ACHN (cell line): ENCODE measurements at places on chromosomes 16 and 17.

DNA sequence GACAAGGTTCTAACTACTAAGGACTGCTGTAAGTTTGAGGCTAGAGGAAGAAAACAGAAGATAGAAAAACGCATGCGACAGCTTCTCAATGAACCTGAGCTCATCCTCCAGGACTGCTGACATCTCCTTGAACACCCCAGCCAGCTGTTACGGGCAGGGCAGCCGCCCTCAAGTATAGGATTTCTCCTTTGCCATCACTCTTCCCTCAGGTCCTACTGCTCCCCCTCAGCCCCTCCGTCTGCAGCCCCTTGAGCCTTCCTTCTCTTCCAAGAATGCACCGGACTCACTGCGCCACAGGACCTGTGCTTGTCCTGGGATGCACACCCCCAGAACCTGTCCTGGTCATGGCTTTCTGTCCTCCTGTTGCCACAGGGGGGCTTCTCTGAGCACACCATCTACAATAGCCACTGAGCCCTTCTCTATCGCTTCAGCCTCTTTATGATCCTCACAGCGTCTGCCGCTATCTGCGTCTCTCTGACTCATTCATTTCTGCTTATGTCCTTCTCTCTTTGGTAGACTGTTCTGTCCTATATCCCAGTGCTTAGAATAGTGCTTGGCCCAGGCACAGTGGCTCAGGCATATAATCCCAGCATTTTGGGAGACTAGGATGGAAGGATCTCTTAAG, 15.7 kb upstream of the XYLT2 start:
- no peak for DNase-seq

DNA sequence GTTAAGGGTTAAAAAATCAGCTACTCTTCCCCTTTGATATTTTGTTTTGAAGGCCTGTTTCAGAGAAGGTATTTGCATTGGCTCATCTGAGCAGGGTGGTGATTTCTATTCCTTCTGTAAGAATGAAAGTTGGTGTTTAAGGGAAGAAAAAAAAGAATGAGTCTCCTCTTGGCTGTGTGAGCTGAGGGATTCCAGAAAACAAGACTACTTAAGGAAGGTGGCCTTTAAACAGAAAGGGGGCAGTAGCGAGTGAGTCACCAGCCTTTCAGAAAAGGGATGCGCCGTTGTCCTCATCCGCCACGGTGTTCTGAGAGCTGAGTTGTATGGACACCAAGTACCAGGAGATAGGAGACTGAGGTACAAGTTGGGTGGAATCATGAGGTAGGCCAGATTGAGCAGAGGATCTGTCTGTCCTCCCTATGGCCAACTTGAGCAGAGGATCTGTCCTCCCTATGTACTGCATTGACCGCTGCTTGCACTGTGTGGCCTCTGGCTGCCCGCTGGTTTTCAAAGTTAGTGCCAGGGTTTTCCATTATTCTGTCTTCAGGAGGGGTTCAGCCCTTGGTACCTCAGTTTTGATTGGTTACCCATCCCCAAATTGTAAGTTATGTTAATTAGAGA, 8.2 kb downstream of the PRKCA start:
- DNase-seq: no peak

GRCh38 chr16:11188801-11189740, 66.9 kb downstream of the SOCS1 start:
- no peak for DNase-seq

DNA sequence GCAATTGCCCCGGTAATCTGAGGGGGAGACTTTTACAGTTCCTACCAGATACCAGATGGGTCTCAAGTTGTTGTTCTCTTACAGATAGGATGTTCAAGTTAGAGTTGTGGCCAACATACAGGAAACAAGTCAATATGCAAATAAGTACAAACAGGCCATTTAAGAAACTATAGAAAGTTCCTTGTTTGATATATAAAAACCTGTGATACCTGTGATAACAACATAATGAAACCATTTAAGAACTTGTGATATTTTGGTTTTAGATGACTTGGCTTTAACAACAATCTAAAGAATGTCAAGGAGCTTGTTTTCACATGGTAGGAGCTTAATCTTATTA, 16.8 kb downstream of the CDR2 start:
- DNase-seq: no peak

GRCh38 chr17:38741921-38742410, 6.2 kb downstream of the PCGF2 start:
- DNase-seq: no peak

DNA sequence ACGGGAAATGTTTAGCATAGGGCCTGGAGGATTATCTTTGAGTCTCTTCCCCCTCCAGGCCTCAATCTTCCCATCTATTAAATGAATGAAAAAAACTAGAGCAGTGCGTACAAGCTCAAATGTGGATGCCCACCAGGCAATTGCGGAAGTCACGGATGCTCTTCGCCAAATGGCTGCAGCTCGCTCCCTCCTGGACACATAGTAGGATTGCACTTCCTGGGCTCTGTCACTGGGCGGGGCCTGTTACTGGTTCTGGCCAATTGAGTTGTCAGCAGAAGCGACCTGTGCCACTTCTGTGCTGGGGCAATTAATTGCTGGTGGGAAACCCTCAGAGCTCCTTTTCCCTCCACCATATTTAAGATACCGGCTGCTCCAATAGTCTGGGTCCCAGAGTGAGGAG, 168.2 kb upstream of the IRX6 start:
- DNase-seq: no peak

GRCh38 chr17:60473788-60474187, 51.5 kb downstream of the CHCT1 start:
- no peak for DNase-seq

GRCh38 chr17:20022701-20023100, 13.5 kb downstream of the SPECC1 start:
- no peak for DNase-seq

DNA sequence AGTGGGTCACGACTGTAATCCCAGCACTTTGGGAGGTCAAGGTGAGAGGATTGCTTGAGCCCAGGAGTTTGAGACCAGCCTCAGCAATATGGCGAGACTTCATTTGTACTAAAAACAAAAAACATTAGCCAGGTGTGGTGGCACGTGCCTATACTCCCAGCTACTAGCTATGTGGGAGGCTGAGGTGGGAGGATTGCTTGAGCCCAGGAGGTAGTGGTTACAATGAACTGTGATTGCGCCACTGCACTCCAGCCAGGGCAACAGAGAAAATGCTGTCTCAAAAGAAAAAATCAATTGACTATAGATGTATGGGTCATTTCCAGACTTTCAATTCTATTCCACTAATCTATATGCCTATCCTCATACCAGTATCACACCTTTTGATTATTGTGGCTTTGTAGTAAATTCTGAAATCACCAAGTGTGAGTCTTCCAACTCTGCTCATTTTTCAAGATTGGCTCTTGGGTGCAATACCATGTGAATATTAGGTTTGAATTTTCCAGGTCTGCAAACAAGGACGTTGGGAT, 27.2 kb upstream of the CEP20 start:
- no peak for DNase-seq

DNA sequence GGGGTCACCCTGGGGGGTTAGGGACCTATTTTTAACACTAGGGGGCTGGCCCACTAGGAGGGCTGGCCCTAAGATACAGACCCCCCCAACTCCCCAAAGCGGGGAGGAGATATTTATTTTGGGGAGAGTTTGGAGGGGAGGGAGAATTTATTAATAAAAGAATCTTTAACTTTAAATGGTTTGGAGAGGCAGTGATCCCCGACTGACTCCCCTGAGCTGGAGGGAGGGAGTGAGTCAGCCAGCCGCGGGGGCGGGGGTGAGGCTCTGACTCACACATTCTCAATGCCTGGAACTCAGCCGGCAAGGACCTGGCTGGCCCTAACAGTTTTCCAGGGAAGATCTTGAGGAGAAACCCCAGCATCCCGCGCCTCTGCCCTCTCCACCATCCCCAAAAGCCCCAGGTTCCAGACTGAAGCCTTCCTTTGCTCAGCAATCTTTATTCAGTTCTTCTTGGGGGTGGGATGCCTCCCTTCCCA, 1.5 kb downstream of the HCFC1R1 start:
- DNase-seq: peak; percentile 97

- peak; percentile 96 for DNase-seq
Observed at GRCh38 chr16:31873556-31874365, at the start of gene ZNF267. TSS of gene ZNF267 (plus strand) at chr16:31873807. CDS start at chr16:31873967, 160 bp downstream.

- DNase-seq: no peak
Observed at GRCh38 chr16:87701505-87701921, 64.3 kb downstream of the KLHDC4 start.

DNA sequence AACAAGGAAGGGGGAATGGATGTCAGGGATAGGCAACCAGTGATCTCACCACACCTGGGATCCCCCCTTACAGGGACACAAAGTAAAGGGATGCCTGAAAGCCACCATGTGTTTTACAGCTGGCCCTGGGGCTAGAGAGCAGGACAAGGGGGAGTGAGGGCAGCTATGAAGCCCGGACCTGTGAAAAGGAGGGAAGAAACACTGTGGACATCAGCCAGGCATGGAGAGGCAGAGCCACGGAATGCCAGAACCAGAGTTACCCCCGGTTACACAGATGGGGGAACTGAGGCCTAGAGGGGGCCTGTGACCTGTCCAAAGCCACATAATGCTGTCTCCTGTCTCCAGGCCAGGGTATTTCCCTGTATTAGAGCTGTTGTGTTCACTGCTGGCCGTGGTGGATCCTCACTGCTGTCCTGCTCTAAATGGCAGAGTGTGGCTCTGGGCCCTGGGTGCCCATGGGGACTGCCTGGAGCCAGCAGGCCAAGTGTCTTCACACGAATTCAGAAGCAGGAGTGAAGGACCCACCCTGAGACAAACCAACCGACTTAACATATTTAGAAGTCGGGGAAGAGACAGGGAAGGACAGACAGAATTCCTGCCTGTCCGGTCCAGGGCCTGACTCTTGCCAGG, 29.7 kb upstream of the ITGA3 start:
- no peak for DNase-seq

DNA sequence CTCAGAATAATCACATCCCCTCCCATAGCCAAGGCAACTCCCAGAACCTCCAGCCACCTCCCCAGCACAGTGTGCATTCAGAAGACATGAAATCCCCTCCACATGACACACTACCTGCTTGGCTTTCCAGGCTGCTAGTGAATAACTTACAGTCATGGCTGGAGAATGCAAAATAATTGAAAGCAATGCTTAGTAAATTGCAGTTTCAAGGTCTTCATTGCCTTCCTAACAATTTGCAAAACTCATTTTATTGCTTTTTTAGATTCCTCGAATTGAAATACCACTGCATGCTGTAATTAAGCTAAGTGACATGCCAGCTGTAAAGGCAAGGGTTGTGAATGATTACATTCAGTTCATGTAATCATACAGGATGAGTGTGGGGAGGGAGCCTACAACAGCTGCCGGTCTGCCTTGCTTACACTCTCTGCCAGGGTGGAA, 29.0 kb upstream of the HOXB13 start:
- peak; percentile 43 for DNase-seq

GRCh38 chr17:43671031-43671692, 9.4 kb upstream of the MEOX1 start:
- DNase-seq: no peak

GRCh38 chr16:80387318-80387921, 153.4 kb upstream of the DYNLRB2 start:
- DNase-seq: no peak

- DNase-seq: no peak
Observed at GRCh38 chr17:82457073-82457928, 1.2 kb upstream of the NARF start.

DNA sequence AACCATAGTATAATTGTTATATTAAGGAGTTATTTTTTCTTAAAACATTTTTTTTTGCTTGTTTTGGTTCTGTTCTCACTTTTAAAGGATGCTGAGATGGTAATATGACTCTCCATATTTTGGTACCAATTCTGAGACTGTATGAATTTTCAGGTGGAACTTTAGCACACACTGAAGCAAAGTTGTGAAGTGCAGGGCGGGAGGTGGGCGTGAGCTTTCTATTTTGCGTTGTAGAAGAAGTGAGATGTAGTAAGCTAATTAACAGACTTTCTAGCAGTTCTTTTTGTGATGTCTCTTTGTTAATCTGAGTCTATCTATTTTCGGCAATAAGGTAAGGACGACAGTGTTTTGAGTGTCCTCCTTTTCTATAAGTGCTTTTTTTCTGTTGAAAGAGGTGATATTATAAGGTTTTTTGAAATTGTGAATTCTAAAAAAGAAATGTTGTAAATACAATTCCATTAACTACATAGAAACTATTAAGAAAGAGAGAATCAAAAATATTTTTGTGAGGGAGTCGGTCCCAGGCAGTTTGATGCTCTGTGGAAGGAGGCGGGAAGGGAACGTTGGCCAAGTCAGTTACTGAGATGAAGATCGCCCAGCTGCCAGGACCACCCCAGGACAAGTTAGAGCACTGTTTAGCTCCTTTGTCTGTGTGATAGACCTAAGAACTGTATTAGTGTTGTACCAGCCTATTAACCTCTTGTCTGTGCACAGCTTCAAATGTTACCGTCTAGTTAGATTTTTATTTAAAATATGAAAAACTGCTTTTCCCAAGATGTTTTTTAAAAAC, 65.0 kb downstream of the CCDC182 start:
- no peak for DNase-seq
